ENCODE measurements at places on chromosomes 6 and 20.

- no peak for DNase-seq
Measured at GRCh38 chr20:36482044-36482473, 59.3 kb upstream of the MYL9 start.

GRCh38 chr20:37406010-37406998 lies 60.4 kb downstream of the SRC start:
- DNase-seq, result no peak

GRCh38 chr6:168584249-168584648 lies 143.3 kb downstream of the SMOC2 start:
- DNase-seq, result no peak

GRCh38 chr6:145372671-145373151 lies 362.6 kb downstream of the EPM2A start:
- DNase-seq, result no peak

- no peak for DNase-seq
Measured at GRCh38 chr6:14972379-14973067, 273.3 kb upstream of the JARID2 start.

GRCh38 chr6:39566456-39566855 lies 158.8 kb downstream of the KIF6 start:
- DNase-seq, result no peak

DNA sequence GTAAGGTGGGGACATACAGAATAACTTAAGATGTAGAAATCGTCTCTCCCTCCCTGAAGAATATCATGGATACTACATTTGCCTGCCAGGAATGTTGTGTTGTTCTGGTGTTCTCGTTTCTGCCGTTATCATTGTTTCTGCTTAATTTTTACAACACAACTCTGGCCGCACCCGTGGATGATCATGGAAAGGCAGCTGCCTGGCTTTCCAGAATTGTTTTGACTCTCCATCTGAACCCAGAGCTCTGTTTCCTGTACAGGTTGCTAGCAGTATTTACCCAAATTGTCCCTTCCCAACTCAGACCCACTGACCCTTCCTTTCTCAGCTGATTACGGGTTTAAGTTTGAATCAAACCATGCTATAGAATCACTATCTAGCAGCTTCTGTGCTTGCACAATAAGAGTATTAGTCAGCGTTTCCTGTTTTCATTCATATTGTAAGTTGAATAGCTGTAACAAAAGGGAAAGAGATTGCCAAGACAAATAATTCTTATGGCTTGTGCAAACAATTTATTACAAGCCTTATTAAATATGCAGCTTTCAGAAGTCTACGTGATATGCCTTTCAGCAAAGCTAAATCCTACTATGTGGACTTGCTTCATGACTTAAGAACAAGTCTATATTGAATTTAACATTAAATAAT lies 139.0 kb downstream of the MTHFD1L start:
- no peak for DNase-seq

DNA sequence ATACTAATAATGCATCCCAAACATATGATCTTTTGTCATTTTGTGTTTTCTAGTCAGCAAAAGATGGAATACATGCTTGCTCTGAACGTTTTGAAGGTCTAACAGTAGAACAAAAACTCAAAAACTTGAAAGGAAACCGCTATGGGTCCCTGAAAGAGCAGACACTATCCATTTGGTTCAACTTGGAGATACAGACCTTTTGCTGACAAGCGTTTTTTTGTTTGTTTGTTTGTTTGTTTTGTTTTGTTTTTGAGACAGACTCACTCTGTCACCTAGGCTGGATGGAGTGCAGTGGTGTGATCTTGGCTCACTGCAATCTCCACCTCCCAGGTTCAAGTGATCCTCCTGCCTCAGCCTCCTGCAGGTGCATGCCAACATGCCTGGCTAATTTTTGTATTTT lies 644.3 kb upstream of the PTCHD4 start:
- DNase-seq, result no peak

- DNase-seq, result no peak
Measured at GRCh38 chr6:159595173-159595572, 97.9 kb downstream of the SOD2 start.

GRCh38 chr6:73152556-73152955 lies 72.7 kb downstream of the KHDC1L start:
- DNase-seq, result no peak

DNA sequence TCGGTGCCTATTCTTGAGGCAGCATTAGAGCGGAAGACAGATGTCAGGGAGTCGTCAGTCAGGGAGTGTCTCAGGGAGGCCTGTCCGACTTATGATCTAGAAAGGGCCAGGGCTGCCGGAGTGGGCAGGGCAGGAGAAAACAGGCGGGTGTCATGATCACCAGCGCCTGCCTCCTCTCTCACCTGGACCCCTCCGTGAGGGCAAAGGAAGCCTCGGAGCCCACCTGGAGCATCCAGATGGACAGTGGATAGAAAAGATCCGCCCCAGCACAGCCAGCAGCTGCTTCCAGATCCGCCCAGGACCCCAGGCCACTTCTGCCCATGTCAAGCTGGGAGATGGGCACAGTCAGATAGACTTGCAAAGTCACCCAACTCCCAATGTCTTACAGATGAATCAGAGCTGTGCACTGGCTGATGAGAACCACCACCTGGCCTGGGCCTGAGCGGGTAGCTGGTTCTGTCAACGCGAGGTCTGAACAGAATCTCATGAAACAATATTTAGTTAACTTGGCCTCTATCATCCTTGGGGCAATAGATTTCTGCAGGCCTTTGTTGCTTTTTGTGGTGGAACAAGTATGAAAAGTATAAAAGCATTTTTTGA lies 22.2 kb downstream of the PSMG4 start:
- DNase-seq, result no peak

GRCh38 chr6:76057469-76057868 lies 15.0 kb downstream of the IMPG1 start:
- DNase-seq, result no peak

DNA sequence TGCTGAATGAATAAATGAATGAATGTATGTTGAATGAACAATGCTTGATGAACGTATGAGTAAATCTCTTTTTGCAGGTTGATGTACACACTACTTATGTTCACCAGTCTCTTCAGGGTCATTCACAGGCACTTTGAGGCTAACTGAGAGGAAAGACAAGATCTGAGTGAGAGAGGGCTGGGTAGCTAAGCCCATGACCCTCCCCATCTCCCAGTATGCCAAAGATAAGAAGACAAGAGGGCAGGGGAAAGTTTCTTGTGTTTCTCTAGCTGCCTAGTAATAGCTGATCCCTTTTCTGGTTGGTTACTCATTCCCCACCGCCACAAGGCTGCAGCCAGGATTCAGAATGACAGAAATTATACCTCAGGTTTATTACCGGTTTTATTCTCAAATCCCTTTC lies 90.7 kb downstream of the CEP57L1 start:
- no peak for DNase-seq

DNA sequence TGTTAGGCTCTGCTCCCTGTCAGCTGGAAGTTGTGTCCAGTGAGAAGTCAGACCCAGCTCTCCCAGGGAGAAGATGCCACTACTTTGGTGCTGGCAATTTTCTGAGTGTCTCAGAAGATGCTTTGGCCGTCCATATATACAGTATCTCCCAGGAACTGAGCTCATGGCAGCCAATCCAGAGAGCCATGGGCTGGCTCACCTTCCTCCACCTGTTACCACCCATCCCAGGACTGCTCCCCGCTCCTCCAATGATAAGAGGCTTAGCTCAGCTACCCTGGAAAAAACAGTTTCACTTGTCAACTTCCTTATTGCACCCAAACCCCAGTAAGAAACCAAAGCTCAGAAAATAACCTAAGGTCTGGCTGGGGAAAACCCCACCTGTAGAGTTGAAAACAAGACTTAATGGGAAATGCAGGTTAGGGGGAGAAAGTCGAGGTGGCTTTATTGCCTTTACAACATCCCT lies at the start of gene BNIP5:
BNIP5 (minus strand) TSS at position 110 of the 463 bp plus-strand sequence. CDS start 6,198 bp downstream, outside the sequence.
- DNase-seq, result no peak

- DNase-seq, result no peak
Measured at GRCh38 chr6:159059885-159060506, 15.2 kb upstream of the TAGAP start.

- no peak for DNase-seq
Measured at GRCh38 chr6:142474531-142475289, 172.9 kb downstream of the ADGRG6 start.

DNA sequence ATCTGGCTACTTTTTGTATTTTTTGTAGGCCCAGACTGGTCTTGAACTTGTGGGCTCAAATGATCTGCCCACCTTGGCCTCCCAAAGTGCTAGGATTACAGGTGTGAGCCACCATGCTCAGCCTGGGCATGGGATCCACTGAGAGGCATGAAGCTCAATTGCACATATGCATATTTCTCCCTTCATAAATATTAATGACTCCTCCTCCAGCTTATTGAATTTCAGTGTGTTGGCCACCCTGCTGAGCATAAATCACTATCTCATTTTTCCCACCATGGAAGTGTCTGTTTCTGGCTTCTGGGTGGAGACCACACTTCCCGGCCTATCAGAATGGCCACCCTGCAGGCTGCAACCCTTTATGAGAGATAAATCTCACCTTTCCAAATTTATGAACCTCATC lies 53.6 kb upstream of the KIF16B start:
- DNase-seq, result no peak

DNA sequence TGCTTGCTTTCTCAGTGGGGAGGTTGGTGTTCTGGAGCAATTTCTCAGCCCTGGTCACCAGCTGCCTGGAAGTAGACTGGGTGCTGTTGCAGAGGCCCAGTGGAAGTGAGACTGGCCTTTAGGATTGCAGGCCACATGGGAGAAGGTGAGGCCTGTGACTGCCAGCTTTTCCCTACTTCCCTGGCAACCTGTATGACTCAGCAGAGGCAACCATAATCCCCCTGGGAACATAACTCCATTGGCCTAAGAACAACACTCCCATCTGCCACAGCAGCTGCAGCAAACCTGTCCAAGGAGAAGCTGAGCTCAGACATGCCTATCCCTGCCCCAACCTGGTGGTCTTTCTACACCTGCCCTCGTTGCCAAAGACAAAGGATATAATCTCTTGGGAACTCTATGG lies 473.5 kb upstream of the SPTLC3 start:
- DNase-seq, result no peak

DNA sequence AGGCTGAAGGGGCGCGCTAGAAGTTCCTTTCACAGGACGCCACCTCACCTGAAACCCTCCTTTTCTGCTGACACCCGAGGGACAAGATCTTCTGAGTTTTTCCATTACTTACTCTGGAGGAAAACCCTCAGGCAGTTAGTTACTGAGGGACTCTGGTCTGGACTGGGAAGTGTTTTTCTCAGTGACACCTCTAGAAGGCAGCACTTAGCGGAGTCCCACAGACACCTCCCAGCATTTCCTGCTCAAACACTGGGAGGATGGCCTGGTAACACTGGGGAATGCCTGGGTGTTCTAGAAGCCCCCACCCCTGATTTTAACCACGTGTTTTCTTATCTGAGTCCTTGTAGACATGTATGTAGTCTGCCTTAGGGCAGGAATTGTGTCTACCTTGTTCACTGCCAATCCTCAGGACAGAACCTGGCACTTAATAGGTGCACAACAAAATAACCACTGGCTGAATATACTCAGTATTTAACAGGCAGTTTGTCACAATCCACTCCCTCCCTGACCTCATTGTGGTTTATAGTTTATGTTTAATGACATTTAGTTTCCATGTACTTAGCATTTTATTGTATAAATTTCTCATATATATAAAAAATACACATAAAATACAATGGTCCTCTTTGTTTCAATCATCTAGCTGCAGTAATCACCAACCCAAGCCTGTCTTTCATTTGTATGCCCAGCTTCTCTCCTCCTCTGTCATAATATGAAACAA lies 4.8 kb downstream of the GSTA3 start:
- DNase-seq, result no peak

DNA sequence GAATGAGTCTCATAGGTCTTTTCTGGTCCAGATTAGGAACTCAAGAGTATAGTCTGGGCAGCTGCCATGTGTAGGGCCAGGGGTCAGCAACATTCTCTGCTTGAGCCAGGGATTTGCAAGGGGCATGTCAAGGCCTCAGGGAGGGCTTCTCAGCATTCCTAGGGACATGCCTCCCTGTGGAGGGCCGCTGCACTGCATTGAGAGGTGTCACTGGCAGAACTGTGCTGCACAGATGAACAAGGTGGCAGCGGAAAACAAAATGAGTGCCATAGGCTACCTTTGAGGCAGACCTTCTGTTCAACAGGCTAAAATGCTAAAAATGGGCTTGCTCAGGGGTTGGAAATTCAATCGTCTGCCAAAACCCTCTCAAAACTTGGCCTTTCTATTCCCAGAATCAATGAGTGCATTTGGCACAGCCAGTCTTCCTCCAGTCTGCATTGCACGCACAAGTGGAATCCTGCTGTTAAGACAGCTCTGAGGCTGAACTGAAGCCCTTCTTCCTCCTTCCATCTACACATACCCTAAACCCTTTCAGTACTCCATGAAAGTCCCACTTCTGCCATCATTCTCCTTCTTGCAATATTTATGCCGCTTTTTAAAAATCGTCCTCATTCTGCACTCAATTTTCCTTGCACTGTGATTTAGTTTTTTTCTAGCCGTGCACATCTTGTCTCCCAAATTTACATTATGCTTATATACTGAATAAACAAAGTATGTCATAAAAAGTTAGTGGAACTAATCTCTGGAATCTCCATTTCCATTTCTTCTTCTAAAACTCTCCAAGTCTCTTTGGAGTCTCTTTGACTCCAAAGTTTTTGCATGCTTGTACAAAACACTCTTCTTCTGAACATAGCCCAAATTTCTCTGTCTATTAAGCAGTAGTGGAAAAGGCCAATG lies 51.7 kb downstream of the SLC26A8 start:
- no peak for DNase-seq

GRCh38 chr6:9564021-9564420 lies 850.9 kb downstream of the TFAP2A start:
- DNase-seq, result no peak

- no peak for DNase-seq
Measured at GRCh38 chr6:144162977-144163376, 12.7 kb downstream of the STX11 start.

DNA sequence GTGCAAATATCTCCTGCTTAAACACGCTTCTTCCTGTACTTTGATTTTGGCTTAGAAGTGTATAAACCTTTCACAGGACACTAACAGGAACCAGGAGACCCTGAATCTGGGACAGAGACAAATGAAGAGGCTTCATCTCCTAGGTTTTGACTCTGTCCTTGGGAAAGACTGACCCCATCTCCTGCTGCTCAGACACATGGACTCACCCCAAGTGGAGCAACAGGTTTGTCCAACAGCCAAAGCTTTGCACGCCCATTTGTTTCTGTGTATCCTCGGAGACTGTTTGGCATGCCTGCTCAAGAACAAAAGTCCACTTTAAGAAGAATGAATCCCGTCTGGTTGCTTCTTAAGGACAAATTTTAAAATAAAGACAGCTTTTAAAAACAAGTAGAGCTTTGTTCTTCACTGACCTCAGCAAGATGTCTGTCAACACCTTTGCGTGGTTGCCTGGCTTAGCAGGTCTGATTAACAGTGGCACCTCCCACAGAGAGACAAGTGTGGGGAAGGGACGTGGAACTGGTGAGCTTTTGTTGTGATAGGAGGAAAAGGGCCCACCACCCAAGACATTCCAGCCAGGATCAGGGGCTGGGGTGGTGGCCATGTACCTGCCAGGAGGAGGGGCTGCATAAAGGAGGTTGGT lies 202.6 kb downstream of the SOD2 start:
- no peak for DNase-seq

Data from activated CD8-positive, alpha-beta memory T cell treated with anti-CD3 and anti-CD28 coated beads for 4 hours (primary cell).